ENCODE measurements at places on chromosomes 7 and 10.

DNA sequence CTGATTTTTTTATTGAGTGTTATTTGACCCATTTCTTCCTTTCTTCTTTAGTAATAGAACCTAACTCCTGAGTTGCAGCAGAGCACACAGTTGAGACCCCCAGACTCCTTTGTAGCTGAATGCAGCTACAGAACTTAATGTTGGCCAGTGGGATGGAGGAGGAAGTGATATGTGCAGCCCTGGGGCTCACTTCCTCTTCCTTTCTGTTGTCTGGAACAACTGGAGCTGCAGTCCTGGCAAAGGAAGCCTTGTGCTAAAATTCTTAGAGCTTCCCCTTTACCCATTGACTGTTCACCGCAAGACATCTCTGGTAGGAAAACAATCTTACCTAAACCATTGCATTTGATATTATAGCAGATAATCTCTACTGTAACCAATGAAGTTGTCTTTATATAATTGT lies 86.6 kb downstream of the ITGB8 start:
- no peak for DNase-seq

DNA sequence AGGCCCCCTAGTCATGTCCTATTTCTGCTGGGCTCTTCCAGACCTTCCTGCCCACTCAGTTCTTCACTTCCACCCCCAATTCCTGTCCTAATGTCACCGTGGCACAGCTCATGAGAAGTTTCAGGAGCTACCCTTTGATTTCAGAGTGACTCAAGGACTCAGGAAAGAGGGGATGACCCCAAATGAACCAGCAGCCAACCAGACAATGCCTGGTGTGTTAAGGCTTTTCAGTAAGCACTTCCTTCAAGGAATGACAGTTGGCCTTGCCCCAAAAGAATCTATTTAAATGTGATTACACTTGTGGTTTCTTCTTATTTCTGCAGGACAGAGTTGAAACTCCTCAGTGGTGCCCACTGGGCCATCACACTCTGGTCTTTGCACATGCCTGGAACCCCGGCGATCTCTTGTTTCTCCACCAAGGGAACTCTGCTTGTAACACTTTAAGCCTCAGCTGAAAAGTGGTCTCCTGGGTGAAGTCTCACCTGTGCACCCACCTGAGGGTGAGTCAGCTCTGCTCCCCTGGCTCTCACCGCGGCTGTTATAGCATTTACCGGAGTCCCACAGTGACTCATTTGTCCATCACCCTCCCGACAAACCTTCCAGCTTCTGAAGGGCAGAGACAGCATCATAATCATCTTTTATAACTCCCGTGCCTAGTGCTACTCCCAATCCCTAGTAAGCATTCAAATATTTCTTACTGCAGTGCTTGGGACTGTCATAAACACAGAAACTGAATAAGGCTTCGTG lies 123.0 kb upstream of the SVIL start:
- no peak for DNase-seq

- DNase-seq = no peak
Measured at GRCh38 chr10:33279276-33279675, 55.2 kb downstream of the NRP1 start.

DNA sequence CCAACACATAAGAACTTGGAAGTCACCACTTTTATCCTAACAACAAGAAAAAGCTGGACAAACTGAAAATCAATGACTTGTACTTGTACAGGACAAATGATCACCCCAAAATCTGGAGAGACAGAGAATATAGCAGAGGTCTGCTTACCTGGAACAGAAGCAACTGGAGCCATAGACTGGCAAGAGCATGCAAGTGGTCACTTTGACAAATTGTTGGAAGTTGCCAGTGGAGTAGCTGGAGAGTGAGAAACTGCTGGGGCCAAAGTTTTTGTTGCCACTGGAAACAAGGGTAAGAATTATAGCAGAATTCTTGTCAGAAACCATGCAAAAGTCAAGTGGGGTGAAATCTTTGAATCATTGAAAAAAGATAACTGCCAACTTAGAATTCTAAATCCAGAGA lies 35.2 kb downstream of the NPY start:
- no peak for DNase-seq

GRCh38 chr7:45892407-45893035 lies 4.2 kb downstream of the IGFBP1 start:
- no peak for DNase-seq

- no peak for DNase-seq
Measured at GRCh38 chr10:63323701-63324494, 141.9 kb downstream of the JMJD1C start.

GRCh38 chr7:98459529-98459928 lies 58.6 kb upstream of the BAIAP2L1 start:
- DNase-seq = no peak

GRCh38 chr7:28356619-28357018 lies 55.7 kb upstream of the CREB5 start:
- DNase-seq = no peak

DNA sequence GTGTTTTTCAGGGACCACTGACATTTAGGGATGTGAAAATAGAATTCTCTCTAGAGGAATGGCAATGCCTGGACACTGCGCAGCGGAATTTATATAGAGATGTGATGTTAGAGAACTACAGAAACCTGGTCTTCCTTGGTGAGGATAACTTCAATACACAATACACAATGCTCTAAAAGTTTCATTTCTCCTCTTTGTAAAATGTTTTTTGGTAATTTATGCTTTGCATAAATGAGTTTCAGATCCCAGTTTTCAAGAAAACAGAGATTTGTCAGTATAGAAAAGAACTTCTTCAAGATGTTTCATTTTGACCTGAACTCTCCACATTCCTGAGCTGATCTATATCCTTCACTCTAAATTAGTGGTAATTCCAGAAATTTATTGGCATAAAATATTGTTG lies 14.2 kb downstream of the ZNF92 start:
- DNase-seq = no peak

DNA sequence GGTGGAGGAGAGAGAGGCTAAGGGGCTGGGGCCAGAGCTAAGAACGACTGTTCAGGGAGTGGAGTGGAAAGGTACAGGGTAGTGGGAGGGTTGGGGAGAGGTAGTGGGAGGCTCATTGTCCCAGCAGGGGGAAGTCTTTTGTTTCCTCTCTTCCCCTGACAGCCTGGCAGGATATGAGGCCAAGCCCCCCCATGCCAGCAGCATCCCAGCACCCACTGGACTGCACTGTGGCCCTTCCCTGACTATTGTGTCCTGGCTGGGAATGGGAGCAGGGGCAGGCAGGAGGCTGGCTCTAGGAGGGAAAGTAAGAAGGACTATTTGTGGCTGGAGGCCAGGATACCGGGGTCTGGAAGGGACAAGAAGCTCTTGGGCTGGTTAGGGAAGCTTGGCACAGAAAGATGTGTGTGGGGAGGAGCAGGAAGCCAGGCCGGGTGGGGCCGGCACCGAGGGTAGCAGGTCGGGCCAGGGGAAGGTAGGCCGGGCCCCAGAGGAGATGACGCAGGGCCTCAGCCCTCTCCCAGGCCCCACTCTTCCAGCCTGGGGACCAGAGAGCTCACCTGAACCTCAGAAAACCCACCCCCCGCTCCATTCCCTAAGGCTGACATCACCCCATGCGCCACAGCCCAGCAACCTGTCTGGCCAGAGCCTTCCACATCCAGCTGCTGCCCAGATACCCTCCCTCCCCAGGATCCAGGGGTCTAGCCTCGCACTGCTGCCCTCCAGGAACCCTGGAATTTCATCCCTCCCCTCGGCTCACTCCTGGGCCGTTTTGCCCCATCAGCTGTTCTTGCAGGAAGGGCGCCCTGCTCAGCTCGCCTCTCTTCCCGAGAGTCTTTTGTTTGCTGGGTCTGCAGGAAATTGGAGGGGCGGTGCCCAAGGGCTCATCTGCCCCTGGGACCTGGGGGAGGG lies 8.8 kb upstream of the EPHB4 start:
- DNase-seq = no peak

DNA sequence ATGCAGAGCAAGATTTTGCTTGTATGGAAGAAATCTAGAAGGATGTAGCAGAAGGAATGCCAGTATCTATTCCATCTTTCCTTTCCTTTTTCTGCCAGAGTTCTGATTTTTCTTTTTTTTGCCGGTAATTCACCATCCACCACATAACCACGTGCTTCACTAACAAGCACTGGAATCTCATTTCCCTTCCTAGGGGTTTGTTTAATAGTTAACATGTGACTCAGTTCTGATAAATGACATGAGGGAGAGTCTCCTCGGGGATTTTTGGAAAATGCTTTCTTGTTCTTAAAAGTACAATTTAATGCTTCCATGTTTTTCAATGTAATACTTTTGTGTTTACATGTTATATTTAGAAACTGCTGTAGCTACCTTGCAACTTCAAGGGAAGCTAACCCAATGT lies 590.2 kb downstream of the SH2D4B start:
- no peak for DNase-seq

- no peak for DNase-seq
Measured at GRCh38 chr10:20454331-20454730, 442.8 kb downstream of the NEBL start.

DNA sequence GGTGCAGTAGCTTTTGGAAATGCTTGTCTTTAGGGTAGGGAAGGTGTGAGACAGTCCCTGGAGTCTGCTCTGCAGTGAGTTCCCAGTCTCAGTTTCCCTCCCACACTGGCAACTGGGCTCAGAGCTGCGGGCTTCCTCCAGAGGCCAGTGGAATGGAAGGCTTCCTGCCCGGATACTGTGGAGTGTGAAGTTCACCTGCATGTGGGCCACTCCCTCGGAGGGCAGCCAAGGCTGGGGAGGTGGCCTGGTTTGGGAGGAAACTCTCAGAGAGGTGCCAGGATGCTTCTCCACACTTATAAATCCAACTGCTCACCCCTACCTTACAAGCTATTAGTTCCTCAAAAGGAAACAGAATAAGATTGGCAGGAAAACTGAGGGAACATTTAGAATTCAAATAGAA lies 18.1 kb upstream of the UBE2H start:
- no peak for DNase-seq

DNA sequence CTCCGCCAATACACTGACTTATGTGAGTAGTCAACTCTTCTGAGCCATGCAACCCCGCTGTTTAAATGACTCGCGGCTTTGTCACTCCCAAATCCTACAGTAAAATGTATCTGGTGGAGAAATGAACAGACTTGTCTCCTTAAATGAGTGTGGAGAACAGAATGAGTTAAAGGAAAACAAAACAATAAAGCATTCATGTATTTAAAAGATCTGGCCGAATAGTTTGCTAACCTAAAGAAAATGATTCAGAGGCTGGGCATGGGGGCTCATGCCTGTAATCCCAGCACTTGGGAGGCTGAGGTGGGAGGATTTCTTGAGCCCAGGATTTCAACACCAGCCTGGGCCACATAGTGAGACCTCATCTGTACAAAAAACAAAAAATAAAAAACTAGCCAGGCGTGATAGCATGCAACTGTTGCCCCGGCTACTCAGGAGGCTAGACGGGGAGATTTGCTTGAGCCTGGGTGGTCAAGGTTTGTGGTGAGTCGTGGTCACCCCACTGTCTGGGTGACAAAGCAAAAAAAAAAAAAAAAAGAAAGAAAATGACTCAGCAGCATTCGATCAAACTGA lies 86.5 kb upstream of the PFKP start:
- peak; percentile 17 for DNase-seq
